ENCODE measurements at places on chromosomes 4 and X.

- no peaks in the 10 kb centered on the region for H3K27me3 ChIP-seq
- H3K4me3 ChIP-seq, result no peak overlapping the region
- H3K4me1 ChIP-seq, result no peaks in the 10 kb centered on the region
- no peaks in the 10 kb centered on the region for H3K36me3 ChIP-seq
These were observed 10.5 kb upstream of the INPP4B start for GRCh38 chr4:142856576-142856975.

DNA sequence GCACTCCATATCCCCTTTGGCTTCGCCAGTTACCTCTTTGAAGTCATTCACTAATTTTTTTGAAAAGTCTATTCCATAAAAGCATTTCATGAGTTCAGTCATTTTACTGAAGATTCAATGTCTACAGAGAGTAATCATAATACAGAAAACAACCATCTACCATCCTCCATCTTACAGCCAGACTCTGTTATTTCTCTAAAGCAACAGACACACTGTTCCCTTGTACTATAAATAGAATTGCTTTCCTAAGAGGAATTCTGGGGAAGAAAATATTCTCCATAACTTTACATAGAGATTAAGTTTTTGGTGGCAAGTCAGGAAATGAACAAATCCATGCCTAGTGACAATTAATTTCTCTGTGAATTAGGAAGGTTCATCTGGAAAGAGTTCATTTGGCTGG, 37.0 kb downstream of the XK start:
- no peak overlapping the region for H3K4me3 ChIP-seq
- H3K27me3 ChIP-seq, result no peaks in the 10 kb centered on the region
- no peaks in the 10 kb centered on the region for H3K36me3 ChIP-seq
- DNase-seq, result no peak

DNA sequence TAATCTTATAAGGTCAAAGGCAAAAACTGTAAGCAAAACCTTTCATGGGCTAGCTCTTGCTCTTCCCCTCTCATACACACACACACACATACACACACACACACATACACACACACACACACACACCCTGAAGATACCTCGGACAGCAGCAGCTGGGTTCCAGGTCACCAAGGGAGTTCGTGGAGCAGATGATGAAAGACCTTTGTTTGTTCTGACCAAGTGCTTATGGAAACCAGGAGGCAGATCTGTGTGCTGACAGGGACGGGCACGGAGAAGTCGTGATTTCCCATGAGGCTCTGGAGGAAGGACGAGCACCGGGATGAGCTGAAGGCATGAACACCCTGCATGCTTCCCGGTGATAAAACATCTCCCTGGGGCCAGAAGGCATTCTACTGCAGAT, 35.4 kb upstream of the CRMP1 start:
- H3K36me3 ChIP-seq, result no peaks in the 10 kb centered on the region
- peaks cover 58% of the 10 kb centered on the region for H3K27me3 ChIP-seq
- no peak overlapping the region for H3K4me3 ChIP-seq
- H3K4me1 ChIP-seq, result no peaks in the 10 kb centered on the region

DNA sequence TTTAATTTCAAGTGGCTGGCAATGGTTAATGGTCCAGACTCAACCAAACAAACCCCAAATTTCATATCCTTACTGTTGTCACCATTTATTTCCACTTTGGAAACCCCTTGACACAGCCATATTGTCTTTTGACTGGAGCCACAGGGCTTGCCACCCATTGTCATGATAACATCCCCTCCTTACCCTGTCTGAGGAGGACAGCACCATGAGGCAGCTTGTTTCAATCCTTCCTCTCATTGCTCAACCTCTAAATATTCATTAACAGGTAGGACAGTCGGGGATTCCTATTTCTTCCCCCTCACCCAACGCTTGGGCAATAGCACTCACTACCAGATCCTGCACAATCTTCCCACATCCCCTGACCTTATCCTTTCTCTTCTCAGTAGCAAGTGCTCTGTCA, 92.1 kb downstream of the CEP135 start:
- DNase-seq, result no peak
- H3K27ac ChIP-seq, result no peak overlapping the region
- peaks cover 36% of the 10 kb centered on the region for H3K27me3 ChIP-seq
- H3K4me1 ChIP-seq, result no peaks in the 10 kb centered on the region
- no peak overlapping the region for H3K4me3 ChIP-seq

DNA sequence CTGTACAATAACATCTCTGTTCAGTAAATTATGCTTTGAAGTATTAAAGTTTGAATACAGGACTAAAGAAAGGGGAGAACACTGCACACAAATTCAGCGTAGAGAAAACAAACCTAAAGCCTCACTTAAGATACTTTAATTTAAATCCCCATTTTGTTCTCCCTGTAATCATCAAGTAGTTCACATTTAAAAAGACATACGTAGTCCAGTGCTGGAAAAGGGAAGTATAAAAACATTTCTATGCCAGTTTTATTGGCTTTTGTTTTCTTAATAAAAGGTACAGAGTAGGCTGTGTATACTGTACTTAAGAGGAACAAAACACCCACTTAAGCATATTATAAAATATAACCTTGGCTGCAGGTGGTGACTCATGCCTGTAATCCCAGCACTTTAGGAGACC, 101.6 kb downstream of the FGF16 start:
- no peak overlapping the region for H3K4me3 ChIP-seq
- DNase-seq, result no peak
- H3K4me1 ChIP-seq, result no peaks in the 10 kb centered on the region
- H3K27ac ChIP-seq, result no peak overlapping the region

DNA sequence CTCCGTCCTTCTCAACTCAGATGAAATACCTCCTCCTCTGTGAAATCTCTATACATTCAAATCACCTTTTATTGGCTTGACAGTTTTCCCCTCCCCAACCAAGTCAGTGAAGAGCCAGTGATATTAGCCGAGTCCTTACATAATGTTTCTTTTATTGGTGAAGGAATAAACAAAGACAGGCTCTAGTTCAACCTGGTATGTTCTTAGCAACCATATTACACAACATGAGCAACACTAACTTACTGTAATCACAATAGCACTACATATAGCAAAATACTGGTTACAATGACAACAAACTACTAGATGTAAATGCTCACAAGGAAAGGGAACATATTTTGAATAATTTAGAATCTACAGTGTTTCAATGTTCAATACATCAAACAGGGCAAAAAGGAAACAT, 19.9 kb downstream of the DHX15 start:
- H3K4me1 ChIP-seq, result peaks cover 16% of the 10 kb centered on the region
- no peaks in the 10 kb centered on the region for H3K27me3 ChIP-seq
- H3K36me3 ChIP-seq, result peaks cover 50% of the 10 kb centered on the region
- H3K4me3 ChIP-seq, result no peak overlapping the region
- no peak for DNase-seq
